ENCODE measurements at places on chromosomes 4 and X.

DNA sequence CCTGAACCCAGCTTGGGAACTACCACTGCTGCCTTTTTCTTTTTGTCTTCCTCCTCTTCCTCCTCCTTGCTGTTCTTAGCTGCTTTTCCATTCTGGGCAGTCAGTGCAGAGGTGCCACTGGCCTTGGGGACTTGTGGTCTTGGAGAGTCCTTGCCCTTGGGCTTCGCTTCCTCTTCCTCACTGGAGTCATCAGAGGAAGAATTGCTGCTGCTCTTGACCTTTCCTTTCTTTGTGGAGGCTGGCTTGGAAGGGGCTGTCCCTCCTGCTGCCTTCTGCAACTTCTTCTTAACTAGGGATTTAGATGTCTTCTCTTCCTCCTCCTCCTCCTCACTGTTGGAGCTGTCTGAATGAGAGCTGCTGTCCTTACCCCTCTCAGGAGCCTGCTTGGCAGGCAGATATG is 53.2 kb downstream of the FAM9B start:
- no peak for DNase-seq

DNA sequence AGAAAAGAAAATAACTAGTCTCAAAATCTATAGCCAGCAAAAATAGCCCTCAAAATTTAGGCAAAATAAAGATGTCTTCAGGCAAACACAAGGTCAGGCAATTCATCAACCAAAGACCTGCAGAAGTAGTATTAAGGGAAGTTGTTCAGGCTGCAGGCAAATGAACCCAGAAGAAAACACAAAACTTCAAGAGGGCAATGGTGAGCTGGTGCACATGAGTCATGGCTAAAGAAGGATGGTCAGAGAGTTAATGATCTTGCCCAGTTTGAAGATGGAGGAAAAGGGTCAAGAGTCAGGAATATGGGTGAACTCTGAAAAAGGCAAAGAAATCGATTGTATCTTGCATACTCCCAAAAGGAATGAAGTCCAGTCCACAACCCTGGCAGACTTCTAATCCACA is 83.1 kb upstream of the FAT4 start:
- no peak for DNase-seq

GRCh38 chrX:123736333-123736921 is 3.6 kb upstream of the THOC2 start:
- no peak for DNase-seq

GRCh38 chrX:48683411-48683982 is at the start of gene WAS:
Gene WAS, plus strand, starts transcription at chrX:48683799. Its CDS starts 55 bp downstream, at chrX:48683854.
- DNase-seq: no peak

DNA sequence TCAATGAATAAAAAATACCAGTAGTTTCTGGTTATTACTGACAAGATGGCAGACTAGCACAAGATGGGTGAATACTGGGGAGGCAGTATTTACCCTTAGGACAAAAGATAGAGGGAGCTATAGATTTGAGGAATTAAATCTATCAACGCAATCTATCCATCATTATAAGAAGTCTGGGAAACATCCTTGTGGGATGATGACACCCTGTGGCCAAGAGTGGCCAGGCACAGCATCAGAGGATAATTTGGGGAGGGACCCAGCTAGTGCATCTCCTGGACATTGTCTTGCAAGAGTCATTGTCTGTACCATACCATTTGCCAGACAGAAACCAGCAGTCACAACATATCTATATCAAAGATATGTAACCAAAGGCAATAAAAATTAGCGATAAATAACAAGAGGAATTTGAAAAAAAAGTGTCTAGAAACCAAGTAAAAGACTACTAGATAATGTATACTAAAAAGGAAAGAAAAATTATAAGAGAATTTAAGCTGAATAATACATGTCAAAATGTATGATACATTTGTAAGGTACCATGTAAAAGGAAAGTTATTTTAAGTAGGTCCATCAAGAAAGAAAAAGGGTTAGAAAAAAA is 22.9 kb downstream of the KCTD8 start:
- no peak for DNase-seq

- DNase-seq: no peak
Measured at GRCh38 chrX:41352329-41352838, 18.4 kb downstream of the DDX3X start.

GRCh38 chr4:82678051-82678450 is 116.3 kb upstream of the TMEM150C start:
- no peak for DNase-seq

GRCh38 chr4:130028552-130028951 is 932.6 kb downstream of the C4orf33 start:
- DNase-seq: no peak

- no peak for DNase-seq
Measured at GRCh38 chr4:22460266-22460665, 55.6 kb downstream of the ADGRA3 start.

- DNase-seq: no peak
Measured at GRCh38 chr4:95219109-95219508, 329.7 kb downstream of the UNC5C start.
